ENCODE measurements at places on chromosomes 7 and 10.

- no peak for DNase-seq
These were observed 522.5 kb downstream of the ETV1 start for GRCh38 chr7:13466874-13467547.

GRCh38 chr7:132023466-132023865 lies 467.0 kb upstream of the PODXL start:
- DNase-seq = no peak

DNA sequence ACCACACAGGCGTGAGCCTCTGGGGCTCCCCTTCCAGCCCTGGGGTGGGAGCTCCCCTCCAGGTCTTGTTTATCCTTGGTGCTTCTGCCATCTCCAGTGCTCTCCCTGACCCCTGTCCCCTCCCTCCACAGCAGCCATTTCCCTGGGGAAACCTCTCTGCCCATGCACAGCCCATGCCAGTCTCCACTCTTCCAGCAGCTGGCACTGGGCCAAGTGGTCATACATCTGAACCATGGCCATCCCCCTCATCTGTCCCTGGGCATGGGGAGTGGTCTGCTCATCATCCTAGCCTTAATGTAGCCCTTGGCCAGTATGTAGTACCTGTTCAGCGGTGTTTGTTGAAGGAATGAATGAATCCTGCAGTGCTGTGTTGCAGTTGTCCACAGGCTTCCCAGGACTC lies 172.4 kb upstream of the ZNF32 start:
- DNase-seq = no peak

DNA sequence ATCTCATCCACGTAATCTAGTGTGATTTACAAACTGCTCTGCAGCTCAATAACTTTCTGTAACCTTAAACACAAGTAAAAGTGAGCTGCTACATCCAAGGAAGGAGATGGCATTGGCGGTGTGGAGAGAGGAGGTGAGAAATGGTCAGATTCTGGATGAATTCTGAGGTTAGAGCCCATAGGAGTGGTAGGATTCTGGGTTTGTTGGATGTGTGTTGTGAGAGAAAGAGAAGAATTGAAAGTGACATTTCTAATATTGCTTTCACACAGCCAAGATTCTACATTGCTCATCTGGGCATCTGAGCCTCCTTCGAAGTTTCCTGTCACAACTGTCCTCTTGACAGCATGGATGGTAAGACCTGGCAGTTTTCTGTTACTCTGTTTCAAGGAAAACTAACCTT lies 2.5 kb downstream of the MCM10 start:
- DNase-seq = no peak

DNA sequence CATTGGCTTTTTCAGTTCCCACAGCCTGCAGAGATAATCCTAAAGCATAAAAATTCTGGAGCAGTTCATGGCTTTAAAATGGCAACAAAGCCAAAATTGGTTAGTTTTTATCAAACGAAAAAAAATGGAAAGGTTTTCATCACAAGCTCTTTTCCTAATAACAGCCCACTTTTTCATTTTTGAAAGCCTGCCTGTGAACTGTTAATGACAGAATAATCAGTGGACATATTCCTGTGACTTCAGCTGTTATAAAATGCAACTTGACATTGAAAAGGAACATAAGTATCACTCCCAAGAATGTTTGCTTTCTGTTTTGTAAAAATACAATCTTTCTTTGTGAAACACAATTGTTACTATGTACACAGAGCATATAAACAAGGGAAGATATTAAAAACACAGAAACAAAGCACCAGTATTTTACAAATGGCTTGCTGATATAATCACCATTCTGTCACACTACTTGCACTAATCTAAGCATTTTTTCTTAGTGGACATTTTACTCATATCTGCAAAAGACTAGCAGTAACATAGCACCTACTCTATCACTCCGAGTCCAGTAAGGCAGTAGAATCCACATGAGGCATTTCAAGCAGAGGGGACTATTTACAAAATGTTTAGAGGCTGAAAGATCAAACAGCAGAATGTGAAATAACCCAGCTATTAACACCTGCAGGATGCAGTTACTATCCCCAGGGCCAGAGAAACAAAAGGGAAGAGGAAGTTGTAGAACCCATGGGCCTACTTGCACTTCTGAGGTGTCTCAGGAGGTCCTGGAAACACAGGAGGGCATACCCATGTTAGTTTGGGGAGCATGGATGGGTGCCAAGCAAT lies 26.4 kb downstream of the MACC1 start:
- DNase-seq = no peak

DNA sequence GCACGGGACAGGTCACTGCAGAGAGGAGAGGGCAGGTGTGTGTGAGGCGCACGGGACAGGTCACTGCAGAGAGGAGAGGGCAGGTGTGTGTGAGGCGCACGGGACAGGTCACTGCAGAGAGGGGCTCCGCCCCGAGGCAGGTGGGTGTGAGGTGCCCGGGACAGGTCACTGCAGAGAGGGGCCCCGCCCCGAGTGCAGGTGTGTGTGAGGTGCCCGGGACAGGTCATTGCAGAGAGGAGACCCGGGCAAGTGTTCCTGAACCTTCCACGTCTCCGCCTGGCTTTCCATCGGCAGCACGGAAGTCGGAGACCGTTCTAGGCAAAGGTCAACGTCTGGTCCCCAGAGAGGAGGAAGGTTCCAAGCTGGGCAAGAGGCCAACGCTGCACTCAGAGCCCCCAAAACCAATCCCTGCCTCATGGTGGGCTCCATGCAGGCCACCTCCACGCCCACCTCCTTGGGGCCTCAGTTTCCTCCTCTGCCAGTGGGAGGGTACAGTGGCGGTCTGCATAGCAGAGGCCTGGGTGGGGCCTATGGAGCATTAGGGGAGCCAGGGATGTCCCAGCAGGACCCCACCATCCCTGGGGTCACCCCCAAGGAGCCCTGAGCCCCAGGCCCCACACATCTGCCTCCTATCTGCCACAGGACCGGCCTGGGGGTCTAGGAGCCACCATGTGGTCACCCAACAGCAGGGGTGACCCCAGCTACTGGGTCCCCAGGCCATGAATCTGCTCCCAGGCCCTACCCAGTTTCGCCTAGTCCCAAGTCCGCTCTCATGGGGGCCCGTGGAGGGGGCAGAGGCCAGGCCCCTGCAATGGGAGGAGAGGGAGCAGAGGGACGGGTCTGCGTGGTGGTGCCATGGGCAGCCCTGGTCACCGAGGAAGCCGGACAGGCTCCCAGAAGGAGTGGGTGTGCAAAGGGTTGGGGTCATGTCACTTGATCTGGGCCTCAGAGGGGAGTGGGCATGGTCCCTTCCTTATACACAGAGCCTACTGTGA lies 57.0 kb downstream of the STK32C start:
- no peak for DNase-seq

GRCh38 chr10:70410608-70411007 lies 6.7 kb downstream of the EIF4EBP2 start:
- DNase-seq = no peak

DNA sequence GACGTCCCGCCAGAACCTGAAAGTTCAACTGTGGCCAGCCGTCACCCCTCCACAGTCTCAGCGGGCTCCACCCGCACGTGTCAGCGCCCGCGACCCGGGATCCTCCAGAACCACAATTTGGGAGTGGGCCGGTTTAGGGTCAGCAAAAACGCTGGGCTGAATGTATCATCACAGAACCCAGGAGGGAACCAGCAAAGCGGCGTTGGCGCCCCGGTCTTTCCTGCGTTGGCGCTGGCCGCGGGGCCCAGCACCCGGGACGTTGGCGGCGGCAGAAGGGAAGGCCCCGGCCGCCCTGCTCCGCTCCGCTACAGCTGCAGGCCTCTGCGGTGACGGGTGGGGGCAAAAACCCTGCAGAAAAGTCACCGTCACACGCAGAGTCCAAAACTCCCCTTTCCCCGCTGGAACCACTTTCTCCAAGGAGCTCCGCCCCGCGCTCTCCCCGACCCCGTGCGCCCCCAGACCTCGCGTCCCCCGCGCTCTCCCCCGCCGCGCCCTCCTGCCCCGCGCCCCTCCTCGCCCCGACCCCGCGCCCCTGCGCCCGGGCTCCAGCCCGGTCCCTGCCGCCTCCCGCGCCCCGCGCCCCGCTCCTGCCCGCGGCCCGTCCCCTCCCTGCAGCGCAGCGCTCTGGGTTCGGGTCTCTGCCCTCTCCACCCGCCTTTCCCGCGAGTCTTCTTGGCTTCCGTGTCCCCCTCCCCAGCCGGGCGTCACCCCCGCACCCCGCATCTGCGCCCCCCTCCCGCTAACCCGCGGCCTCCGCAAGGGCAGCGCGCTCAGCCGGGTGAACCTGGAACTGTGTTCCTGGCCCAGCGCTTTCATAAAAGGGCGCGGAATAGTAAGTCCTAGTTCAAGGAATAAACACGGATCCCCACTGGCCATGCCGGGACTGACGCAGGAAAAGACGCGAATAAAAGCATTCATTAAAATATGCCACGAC lies 24.0 kb upstream of the RNF32 start:
- DNase-seq = no peak

- DNase-seq = no peak
These were observed 444.2 kb upstream of the SEMA3D start for GRCh38 chr7:85630904-85631600.

DNA sequence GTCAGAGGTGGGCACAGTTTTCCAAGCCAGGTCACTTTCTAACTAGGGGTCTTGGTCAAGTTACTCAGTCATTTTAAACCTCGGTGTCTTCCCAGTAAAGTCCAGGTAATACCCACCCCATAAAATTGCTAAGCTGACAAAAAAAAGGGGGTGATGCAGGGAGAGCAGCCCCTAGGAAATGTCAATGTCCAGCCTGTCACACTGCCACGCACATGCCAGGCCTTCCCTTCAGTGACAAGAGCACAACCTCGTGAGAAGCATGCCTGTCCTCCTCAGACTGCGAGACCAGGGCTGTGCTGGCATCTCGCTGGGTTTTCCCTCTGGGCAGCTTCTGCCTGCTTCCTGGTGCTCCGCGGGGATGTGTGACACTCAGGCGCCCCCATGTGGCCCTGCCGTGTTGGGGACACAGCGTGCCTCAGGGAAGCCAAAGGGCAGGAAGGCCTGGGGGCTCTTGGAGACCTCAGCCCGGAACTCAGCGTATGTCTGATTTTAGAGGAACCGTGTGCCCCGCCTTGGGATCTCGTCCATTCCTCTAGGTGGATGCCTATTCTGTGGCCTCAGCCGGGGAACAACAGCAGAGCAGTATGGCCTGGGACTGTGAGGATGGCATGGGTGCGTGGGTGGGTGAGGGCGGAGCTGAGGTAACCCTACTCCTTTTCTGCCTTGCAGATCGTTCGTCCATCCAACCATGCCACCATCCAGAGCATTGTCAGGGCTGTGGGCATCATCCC lies 10.2 kb upstream of the GDF2 start:
- peak; percentile 86 for DNase-seq

DNA sequence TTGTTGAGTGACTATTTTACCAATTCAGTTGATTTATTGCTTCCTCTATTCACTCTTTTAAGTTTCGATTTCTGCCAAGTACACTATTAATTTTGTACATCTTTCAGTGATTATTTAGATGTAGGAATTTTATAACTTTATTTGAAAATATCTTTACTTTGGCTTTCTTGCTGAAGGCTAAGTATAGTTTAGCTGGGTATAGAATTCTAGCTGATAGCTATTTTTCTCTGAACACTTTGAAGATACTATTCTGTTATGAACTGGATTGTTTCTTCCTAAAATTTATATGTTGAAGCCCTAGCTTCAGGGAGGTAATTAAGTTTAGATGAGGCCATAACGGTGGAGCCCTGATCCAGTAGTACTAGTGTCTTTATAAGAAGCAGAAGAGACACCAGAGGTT lies 141.1 kb downstream of the LRMDA start:
- no peak for DNase-seq

DNA sequence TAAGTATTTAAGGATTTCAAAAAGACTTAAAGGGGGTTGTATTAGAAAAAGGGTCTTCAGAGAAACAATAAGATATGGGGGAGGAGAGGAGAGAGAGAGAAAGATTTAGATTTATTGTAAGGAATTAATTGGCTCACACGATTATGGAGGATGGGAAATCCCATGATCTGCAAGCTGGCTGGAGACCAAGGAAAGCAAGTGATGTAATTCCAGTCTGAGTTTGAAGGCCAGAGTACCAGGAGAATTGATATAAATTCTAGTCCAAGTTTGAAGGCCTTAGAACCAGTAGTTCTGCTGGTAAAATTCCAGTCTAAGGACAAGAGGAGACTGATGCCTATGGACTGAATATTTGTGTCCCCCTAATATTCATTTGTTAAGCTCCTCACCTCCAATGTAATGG lies 20.6 kb upstream of the SLC13A1 start:
- no peak for DNase-seq

GRCh38 chr10:86218160-86218559 lies 148.4 kb downstream of the GRID1 start:
- no peak for DNase-seq

- DNase-seq = no peak
These were observed 42.0 kb upstream of the FGFR2 start for GRCh38 chr10:121640266-121640665.

DNA sequence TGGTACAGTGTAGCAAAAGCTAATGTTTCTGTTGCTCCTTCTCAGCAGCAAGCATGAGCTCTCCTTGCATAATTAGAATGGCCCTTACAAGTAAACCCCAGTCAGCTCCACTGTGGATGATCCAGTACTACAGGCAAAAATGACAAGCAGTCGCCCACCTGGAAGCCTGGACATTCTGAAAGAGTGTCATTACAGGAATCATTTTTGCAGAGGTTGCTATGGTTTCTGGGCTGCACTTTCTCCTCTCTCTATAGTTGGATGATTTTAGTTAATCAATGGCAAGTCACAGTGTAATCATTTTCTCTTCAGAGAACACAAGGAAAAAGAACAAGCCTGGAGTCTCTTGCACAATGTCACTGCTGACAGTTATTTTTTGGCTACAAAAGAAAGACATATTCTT lies 102.9 kb upstream of the MYO3A start:
- DNase-seq = no peak

DNA sequence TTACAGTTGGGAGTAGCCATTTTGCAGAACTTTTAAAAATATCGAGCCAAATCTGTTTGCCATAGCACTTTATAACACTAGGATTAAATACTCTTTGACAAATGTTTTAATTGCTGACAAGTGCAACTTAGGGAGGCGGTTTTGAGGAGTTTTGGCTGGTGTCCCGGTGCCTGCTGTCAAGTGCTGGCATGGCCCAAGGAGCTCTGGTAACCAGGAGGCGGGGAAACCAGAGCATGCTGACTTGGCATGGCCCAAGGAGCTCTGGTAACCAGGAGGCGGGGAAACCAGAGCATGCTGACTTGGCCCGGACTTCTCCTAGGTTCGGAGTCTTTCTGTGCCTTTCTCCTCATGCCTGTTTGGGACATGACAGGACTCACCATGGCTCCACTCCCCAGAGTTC lies 30.8 kb upstream of the ZNF32 start:
- no peak for DNase-seq

- DNase-seq = no peak
These were observed 76.4 kb downstream of the FRMD4A start for GRCh38 chr10:14254368-14254767.

GRCh38 chr7:26723129-26723528 lies 141.3 kb downstream of the SKAP2 start:
- DNase-seq = no peak

Data from CD4-positive, alpha-beta T cell treated with Interleukin-6 at 100 ng/mL for 8 hours (primary cell).